IMR-90 (cell line): ENCODE measurements at places on chromosomes 5 and 9. TPM values are rescaled to one million over a fixed set of nuclear protein-coding genes. Genes with fewer than 3 reads are reported as not detected.

The C9orf50 gene
- not detected in 2 replicates for total RNA-seq

The ASS1 gene
- 31.1 and 39.6 TPM in 2 replicates for total RNA-seq

The PLAC8L1 gene
- total RNA-seq, result not detected in 2 replicates

The BHMT2 gene
- 0.36 and 0.56 TPM in 2 replicates for total RNA-seq

The GCNT1 gene
- total RNA-seq, result 10.0 and 46.6 TPM in 2 replicates

The GDF9 gene
- total RNA-seq, result 0.18 and 0.28 TPM in 2 replicates

The FCN2 gene
- not detected in 2 replicates for total RNA-seq

The CAVIN4 gene
- total RNA-seq, result 2.2 and 4.2 TPM in 2 replicates

The PCDHA1 gene
- under 0.01 TPM in 1 of 2 replicates, not detected in the other for total RNA-seq

The ARID3C gene
- total RNA-seq, result not detected in 2 replicates

The NTRK2 gene
- total RNA-seq, result under 0.01 TPM in 1 of 2 replicates, not detected in the other

The HARS2 gene
- 30.1 and 36.9 TPM in 2 replicates for total RNA-seq

The ELAVL2 gene
- total RNA-seq, result 0.28 and 0.36 TPM in 2 replicates

The FBP1 gene
- not detected in 2 replicates for total RNA-seq

The MAMDC2 gene
- 5.0 and 5.6 TPM in 2 replicates for total RNA-seq

The ADRA1B gene
- 0.18 and 0.56 TPM in 2 replicates for total RNA-seq

The PDLIM7 gene
- total RNA-seq, result 70.4 and 72.5 TPM in 2 replicates

The EIF4EBP3 gene
- 0.28 and 0.36 TPM in 2 replicates for total RNA-seq

The PHAX gene
- total RNA-seq, result 46.4 and 104 TPM in 2 replicates

The NR4A3 gene
- 0.54 and 1.9 TPM in 2 replicates for total RNA-seq

The TSSK1B gene
- total RNA-seq, result under 0.01 and 0.18 TPM in 2 replicates

The ARSI gene
- total RNA-seq, result 15.0 and 15.2 TPM in 2 replicates

The TLE1 gene
- 36.0 and 40.3 TPM in 2 replicates for total RNA-seq

The CBY3 gene
- total RNA-seq, result 0.18 TPM in 1 of 2 replicates, not detected in the other

The SPINK1 gene
- not detected in 2 replicates for total RNA-seq

The PTGDS gene
- total RNA-seq, result not detected in 2 replicates

The AK8 gene
- under 0.01 TPM in 2 replicates for total RNA-seq

The PCDHA13 gene
- not detected in 2 replicates for total RNA-seq

The TMEM171 gene
- 3.0 and 3.3 TPM in 2 replicates for total RNA-seq

The NUTM2G gene
- total RNA-seq, result not detected in 2 replicates

The SH3TC2 gene
- 7.8 and 7.9 TPM in 2 replicates for total RNA-seq

The LSM11 gene
- 3.0 and 3.9 TPM in 2 replicates for total RNA-seq

The CDC20B gene
- not detected in 2 replicates for total RNA-seq

The MTREX gene
- total RNA-seq, result 33.2 and 83.3 TPM in 2 replicates

The LURAP1L gene
- total RNA-seq, result 6.1 and 7.2 TPM in 2 replicates

The GKAP1 gene
- 0.18 and 1.7 TPM in 2 replicates for total RNA-seq

The JAK2 gene
- total RNA-seq, result 6.1 and 7.2 TPM in 2 replicates

The CDX1 gene
- total RNA-seq, result 0.18 TPM in 1 of 2 replicates, not detected in the other

The SLC22A4 gene
- total RNA-seq, result 2.8 and 3.2 TPM in 2 replicates

The ARL15 gene
- 19.2 TPM in 2 replicates for total RNA-seq

The SEMA4D gene
- 0.56 and 0.90 TPM in 2 replicates for total RNA-seq

The FBLL1 gene
- total RNA-seq, result under 0.01 and 0.18 TPM in 2 replicates

The TMEM174 gene
- total RNA-seq, result not detected in 2 replicates
